ENCODE measurements at places on chromosomes 7 and 10.

DNA sequence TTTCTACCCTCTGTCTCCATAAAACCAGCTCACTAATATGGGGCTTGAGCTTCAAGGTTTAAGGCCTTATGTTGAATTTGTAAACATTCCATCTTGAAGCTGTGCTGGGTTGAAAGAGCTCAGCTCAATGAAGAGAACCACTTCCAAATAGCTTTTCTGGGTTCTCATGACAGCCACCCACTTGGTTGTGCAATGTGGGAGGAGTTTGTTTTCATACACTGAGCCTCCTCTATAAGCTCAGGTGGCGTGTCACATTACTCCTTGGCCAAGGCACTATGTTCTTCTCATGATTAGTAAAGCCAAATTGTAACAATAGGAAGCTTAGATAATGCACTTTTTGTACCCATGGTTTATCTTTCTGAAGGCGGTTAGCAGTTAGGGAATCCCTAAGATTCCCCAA, 265.6 kb downstream of the PTEN start:
- DNase-seq = no peak

- DNase-seq = no peak
Observed at GRCh38 chr7:102425639-102426267, 7.6 kb upstream of the ORAI2 start.

DNA sequence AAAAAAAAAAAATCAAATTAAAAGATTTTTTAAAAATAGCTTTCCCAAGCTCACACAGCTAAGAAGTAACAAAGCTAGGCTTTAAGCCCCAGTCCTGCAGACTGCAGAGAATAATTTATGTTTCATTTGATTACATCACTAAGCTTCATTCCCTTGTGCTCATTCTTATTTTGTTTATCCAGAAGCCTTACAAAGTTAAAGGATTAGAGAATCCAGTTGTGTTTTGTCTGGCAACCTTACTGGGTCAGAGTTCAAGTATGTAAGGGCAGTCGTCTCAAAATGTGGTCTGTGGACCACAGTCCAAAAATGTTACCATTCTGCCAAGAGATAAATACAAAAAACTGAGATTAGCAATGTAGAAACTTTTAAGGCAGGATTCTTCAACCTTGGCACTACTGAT, 32.1 kb upstream of the EZH2 start:
- no peak for DNase-seq

- no peak for DNase-seq
Observed at GRCh38 chr10:13784067-13784466, 197.3 kb downstream of the PRPF18 start.

GRCh38 chr10:44397476-44398225, 12.8 kb upstream of the CXCL12 start:
- no peak for DNase-seq

DNA sequence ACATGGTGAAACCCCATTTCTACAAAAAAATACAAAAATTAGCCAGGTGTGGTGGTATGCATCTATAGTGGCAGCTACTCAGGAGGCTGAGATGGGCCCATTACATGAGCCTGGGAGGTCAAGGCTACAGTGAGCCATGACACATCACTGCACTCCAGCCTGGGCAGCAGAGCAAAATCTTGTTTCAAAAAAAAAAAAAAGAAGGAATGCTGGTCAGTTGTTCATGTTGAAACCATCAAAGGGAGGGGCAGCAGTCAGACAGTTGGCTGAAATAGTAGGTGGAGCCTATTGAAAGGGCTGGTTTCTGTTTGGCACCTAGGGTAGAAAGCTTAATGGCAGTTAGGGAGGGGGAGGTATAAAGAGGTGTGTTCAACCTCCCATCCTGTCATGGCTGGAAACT, 323.0 kb downstream of the GALNT17 start:
- no peak for DNase-seq

- no peak for DNase-seq
Observed at GRCh38 chr10:119502209-119502608, 40.3 kb downstream of the RGS10 start.

- no peak for DNase-seq
Observed at GRCh38 chr7:135932131-135932530, 45.0 kb downstream of the MTPN start.

- DNase-seq = no peak
Observed at GRCh38 chr7:105130580-105130979, 116.6 kb downstream of the KMT2E start.

DNA sequence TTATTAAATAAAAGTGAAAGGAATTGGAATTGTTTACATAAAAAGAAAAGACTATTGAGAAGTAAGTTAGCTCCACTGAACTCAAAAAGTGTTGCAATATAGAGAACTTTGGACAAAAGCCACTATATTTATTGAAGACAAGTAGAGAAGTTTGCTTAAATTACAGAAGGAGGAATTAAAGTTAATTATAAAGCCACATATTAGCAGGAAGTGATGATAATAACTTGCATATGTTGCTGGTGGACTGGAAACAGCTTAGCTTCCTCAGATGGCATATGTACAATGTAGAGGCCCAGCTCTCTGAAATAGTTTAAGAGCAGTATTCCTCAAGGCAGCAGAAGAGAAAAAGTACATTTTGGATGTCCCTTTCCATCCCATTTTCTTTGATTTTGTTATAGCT, 400.7 kb downstream of the GATA3 start:
- DNase-seq = no peak

GRCh38 chr10:36591436-36591835, 534.0 kb upstream of the ANKRD30A start:
- DNase-seq = no peak

- no peak for DNase-seq
Observed at GRCh38 chr10:76435157-76435556, 1003.7 kb downstream of the LRMDA start.

- DNase-seq = no peak
Observed at GRCh38 chr10:28281726-28282315, 21.0 kb downstream of the MPP7 start.

GRCh38 chr7:94289071-94289470, 105.6 kb upstream of the COL1A2 start:
- peak; percentile 27 for DNase-seq

DNA sequence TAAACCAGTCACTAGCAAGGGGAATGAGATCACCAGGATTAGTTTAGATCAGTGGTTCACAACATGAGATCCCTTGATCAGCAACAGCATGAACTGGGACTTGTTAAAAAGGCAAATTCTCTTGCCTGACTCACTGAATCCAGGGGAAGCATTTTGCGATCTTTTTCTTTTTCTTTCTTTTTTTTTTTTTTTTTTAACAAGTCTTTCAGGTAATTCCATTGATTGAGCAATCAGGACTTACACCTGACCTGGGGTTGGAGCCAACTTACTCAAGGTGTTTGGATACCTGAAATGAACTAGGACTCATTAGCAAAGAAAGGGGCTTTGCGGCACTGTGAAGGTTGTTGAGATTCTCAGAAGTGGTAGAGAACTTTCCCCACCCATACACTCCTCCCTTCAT, 47.1 kb upstream of the PRR15 start:
- DNase-seq = no peak

DNA sequence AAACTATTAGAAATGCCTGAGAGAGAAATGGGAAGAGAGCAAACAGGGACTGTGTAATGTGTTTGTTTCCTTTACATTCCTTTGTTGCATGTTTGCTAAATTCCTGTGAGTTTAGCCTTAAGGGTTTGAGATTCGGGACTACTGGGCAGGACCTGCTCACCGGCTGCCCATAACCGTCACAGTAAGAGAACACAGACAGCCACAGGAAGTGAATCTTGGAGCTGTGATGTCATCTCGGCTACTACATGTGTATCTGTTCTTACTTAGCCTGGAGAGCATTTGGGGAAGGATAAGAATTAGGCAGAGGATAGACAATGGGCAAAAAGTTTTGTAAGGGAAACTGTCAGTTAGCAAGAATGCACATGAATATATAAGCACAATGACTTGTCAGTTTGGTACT, 485.1 kb upstream of the KLF6 start:
- no peak for DNase-seq

DNA sequence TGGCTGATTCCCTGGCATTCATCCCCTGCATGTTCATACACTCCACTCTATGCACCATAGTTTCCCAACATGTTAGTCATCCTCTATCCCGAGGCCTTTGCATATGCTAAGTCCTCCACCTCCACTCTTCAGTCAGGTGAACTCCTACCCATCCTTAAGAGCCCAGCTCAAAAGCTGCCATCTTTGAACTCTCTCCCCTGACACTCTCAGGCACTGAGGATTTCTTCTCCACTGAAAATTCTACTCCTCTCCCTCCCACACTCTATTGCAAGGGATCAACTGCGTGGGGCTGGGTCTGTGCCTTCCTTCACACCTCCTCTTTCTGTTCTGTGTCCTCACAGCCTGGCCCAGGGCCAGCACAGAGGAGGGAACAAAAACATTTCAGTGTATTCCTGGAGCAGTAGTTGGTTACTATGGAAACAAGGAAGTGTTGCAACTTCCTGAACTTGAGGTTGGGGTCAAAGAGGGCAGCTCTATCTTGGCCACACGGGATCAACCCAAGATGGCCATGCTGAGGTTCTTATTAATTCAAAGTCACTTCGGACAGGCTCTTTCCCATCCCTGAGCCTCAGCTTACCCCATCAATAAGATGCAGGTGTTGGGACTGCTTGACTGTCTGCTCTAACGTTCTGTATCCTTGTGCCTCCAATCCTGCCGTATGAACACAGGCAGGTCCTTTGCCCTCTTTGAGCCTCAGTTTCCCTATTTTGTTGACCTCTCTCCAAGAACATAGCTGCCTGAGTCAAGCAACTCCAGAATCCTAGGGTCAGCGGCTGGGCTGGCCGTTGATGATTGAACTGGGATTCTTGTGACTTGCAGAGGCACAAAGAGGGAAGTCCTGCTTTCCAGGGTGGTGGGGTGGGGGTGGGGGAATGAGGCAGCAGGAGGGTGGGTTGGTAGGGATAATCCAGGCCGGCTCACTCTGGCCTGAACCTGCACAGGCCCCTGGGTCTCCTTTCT, 15.5 kb downstream of the ZMIZ1 start:
- DNase-seq = no peak

DNA sequence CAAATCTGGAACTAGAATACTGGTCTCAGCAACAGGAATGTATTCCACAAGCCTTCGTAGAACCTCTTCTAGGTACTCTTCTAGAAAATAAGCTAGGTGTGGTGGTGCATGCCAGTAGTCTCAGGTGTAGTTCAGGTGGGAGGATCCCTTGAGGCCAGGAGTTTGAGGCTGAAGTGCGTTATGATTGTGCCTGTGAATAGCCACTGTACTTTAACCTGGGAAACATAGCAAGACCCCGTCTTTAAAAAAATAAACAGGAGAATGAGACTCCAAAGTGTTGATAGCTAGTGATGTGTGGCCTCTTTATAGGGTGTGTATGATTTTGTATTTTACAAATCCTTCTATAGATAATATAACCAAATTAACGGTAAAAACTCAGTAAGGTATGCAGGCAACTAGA, 1.5 kb upstream of the ZNF775 start:
- DNase-seq = no peak

GRCh38 chr10:131899695-131900349, 986 bp upstream of the PPP2R2D start:
- DNase-seq = no peak

- DNase-seq = no peak
Observed at GRCh38 chr7:55977831-55978230, 13.4 kb downstream of the NIPSNAP2 start.

DNA sequence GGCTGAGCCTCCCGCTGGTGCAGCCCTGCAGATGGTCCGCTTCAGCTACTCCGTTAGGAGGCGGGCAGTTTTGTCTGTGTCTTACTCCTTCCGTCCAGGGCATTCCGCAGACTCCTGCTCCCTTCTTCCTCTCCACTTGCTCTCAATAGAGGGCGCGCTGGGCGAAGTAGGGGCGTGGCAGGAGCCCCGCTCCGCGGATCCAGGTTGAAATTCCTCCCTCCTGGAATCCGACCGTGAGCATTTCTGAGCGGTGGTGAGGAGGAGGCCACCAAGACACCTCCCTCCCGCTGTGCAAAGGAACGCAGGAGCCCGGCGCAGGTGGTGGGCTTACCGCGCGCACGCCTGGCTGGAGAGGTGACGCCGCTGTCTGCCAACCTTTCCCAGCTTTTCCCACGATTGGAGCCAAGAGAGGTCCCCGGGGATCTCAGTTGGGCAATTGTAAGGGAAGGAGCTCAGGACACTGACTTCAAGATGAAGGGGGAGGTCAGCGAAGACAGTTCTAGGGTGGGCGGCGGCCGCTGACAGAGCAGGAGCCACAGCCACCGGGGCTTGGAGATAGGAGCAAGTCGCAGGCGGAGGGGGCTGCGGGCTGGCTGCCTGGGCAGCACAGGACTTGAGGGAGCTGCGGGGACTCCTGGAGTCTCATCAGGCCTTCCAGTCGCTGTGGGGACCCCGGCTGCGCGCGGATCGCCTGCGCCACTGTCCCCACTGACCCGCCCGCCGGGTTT, 1011.3 kb downstream of the XPNPEP1 start:
- peak; percentile 22 for DNase-seq

DNA sequence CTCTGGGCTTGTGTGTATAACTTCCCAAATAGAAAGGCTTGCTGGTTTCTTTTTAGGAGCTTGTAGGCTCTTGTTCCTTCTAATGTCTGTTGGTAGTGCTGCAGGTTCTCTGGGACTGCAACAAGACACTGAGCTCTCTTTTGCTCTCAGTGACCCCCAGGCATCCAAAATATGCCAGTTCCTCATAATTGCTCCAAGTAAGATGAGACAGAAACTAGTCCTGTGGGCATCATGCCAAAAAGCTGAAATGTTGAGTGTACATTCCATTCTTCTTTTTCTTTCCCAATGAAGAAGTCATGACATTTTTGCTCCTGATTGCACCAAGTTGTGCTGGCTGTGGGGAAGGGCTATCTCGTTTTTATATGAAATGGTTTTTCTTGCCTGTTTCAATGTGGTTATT, 7.1 kb upstream of the BTBD16 start:
- no peak for DNase-seq

- DNase-seq = no peak
Observed at GRCh38 chr7:88688222-88688621, 71.3 kb upstream of the ZNF804B start.

GRCh38 chr10:52755297-52756062, 17.1 kb downstream of the MBL2 start:
- DNase-seq = peak; percentile 13

DNA sequence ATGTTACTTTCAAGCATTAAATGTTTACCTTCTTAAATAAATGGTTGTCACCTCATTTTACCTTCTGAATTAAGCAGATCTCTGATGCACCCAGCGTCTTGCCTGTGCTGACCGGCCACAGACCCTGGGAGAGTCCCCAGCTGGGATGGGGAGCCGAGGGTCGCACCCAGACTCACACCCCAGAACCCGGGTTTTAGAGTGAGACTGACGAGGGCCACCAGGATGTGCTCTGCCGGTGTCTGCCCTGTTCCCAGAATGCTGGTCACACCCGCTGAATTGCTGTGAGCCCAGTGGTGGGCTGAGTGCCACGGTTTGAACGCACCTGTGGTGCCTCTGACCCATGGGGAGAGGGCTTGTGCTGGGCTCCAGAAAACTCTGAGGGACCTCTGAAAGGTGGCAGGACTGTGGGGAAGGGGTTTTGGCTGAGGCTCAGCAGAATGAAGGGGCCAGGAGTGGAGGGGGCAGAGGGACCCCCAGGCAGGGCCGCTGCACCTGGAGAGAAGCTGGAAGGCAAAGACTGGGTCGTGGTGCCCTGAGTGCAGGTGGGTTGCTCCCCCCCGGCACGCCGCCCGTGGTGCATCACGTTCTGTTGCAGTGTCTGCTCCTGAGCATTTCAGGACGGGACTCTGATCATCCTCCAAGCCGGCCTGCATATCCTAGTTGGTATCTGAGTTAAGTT, 39.2 kb downstream of the INPP5A start:
- no peak for DNase-seq
